ENCODE measurements at places on chromosomes 6 and 20.

DNA sequence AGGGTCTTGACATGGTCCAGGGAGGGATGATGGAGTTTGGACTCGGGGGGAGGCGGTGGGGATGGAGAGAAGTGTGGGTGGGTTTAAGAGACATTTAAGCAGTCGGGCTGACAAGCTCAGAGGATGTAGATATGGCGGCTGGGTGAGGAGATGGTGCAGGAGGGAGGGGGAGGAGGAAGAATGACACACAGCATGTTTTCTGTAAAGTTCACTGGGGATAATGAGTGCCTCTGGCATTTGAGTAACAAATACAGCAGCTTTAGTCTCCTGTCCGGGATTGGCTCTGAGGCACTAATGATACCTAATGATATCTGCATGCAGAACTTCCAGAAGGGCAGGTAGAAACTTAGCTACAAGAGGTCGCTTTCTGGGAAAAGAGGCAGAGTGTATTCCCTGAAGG, 107.8 kb downstream of the DHX35 start:
- DNase-seq: no peak

- DNase-seq: no peak
Observed at GRCh38 chr6:39517756-39518155, 195.3 kb upstream of the KCNK16 start.

DNA sequence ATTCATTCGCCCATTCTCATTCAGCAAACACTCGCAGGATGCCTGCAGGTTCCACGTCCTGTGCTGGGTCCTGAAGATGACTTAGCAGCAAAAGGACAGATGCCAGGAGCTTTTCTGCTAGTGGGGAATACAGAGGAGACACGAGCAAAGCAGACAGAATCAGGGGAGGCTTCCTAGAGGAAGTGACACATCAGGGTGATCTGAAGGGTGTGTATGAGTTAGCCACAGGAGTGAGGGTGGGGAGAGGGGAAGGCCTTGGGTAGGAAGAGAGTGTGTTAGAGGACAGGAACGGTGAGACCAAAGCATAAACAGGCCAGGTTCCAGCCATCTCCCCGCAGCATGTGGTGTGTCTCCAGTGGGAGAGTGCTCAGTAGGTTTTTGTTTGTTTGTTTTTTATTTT, 73.4 kb upstream of the GTSF1L start:
- DNase-seq: no peak

DNA sequence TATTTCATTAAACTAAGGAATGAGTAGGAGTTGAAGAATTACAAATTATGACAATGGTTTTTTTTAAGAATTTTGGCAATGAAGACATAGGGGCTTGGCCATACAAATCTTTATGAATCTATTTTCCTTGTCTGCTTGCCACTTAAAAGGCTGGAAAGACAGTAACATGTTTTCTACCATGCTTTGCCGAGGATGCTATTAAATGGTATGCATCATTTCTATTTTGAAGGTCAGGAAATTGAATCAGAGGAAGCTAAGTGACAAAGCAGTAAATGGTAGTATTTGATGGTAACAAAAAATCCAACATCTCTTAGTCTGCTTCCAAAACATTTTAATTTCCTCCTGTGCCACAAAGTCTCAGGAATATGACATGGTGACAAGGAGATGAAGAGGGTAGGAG, 287.2 kb downstream of the RFPL4B start:
- no peak for DNase-seq

GRCh38 chr6:139927236-139927635, 552.8 kb upstream of the CITED2 start:
- no peak for DNase-seq

- DNase-seq: no peak
Observed at GRCh38 chr20:3238616-3239025, 369 bp downstream of the SLC4A11 start.

DNA sequence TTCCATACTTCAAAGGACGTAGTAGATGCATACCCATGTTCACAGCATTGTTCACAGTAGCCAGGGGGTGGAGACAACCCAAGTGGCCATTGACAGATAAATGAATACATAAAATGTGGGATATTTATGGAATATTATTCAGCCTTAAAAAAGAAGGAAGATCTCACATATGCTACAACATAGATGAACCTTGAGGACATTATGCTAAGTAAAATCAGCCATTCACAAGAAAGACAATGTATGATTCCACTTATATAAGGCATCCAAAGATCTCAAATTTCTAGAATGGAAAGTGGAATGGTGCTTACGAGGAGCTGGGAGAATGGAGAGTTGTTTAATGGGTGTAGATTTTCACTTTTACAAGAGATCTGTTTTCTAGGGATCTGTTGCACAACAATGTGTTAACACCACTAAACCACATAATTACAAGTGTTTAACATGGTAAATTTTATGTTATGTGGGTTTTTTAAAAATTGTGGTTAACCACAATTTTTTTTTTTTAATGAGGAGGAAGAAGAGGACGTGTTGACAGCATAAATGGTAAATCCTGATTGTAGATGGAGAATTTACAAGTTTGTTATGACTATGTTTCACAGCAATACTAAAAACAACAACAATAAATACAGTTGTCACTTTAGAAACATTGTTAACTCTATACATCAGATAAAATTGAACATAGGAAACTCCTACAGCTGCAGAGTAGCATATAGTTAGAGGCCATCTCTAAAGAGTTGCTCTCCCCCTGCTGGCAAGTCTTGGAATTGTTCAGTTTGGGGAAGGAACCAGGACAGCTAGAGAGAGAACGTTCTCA, 41.6 kb downstream of the CCN2 start:
- DNase-seq: peak; percentile 64

DNA sequence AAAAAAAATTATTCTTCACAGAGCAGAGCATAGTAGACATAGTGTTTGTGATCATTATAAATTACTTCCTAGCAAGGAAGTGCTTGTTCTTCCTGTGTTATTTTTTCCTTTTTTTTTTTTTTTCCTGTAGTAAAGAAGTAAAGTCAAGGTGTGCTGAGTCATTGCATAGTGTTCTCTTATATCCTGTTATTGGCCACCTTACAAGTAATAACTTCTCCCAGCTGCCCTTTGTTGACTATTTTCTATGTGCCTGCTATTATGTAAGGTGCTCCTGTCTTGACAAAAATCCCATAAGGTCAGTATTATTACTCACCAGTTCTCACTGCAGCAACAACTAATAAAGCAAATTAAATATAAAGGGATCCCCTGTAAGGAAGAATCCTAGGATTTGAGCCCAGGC, 195.3 kb downstream of the GJA1 start:
- DNase-seq: no peak

- peak; percentile 48 for DNase-seq
Observed at GRCh38 chr20:46089167-46089416, 670 bp downstream of the NCOA5 start.

DNA sequence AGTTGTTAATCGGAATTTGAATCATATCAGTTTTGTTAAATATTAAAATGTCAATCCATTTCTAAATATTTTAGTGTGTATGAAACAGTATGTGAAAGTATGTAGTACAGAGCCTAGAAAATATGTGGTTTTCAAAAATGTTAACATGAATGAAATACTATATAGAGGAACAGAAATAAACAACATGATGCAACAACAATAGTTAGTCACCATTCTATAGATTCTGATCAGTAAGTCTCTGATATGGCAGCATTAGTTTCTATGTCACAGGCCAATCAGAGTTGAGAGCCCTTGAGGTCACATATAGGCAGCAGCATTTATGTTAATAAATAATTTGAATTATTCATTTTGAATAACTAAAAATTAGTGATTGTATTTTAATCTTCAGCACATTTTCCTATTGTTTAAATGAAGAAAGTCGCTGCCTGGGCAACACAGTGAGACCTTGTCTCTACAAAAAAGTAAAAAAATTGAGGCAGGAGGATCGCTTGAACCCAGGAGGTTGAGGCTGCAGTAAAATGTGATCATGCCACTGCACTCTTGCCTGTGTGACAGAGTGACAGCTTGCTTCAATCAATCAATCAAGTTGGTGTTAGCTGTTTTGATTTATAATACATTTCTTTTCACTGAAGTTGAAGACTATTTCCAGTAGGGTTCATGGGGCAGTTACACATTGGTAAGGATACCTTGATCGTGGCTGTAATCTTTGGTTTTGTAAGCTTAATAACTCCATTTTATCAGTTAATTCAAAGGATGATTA, 11.5 kb upstream of the MAP3K7 start:
- DNase-seq: no peak

GRCh38 chr6:74277777-74278186, 581.8 kb downstream of the CD109 start:
- DNase-seq: peak; percentile 48

DNA sequence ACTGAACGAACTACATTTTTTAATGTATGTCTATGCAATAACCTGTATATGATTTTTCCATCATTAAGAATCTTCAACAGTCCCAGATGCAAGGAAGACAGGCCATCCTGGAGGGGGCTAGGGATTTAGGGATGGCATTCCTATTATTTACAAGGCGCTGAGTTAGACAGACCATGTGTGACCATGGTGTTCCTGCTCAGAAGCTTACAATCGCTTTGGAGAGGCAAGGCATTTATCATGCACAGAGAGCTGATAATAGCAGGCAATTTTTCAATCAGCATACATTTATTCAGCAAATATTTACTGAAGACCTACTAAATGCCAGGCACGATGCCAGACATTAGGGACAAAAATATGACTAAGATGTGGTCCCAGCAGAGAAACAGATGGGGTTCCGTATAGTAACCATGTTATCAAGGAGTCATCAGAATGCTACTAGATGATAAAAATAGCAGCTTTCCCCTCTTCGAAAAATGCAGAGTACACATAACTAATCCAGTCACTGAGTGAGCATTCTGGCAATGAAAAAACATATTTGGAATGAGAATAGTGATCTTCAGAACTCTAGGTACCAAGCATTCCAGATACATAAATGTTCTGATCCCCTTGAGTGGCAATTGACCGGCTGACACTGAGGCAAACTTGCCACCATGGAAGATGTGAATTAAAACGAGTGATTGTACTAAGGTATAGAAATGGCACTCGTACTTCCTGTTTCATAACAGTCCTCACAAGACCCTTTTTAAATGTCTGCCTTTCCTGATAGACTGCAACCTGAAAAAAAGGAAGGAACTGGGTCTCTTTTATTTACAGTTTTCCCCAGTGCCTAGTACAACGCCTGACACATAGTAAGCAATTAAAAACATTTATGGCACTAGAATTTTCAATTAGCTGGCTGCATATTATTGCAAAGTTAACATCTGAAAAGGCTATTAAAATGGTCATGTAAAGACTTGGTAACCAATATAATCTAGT, 135.7 kb downstream of the ATXN1 start:
- peak; percentile 16 for DNase-seq

- peak; percentile 49 for DNase-seq
Observed at GRCh38 chr6:132499757-132500156, 13.2 kb downstream of the STX7 start.

- DNase-seq: no peak
Observed at GRCh38 chr20:35697696-35698297, 1.4 kb downstream of the NFS1 start.

DNA sequence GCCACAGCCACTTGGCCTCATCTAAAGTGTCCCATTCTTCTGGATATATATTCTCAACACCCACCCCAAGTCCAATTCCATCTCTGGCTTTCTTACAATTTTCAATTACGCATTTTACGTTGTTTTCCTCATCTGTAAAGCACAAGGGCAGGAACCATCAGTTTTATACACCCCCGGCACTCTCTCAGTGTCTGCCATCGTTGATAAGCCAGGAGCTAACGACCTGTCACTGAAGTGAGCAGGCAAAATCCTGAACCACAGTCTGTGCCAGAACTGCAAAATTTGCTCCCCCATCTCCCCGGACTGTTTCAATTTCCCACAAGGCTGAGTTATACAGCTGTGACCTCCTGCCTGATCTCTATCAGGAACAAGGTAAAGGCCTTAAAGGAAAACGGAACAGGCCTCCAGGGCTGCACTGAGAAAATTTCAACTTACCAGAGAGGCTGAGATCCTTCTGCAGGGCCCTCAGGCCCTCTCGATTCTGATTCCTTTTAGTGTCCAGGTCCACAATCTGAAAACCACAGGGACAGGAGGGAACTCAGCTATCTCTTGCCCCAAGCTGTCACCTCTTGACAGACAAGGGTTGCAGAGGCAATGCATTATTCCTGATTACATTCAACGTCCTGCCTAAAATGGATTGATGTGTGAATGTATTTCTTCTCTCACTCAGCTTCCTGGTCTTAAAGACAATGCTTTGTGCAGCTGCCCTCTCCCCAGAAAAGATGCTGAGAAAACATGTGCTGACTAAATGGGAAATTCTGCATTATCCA, 1.8 kb downstream of the PDRG1 start:
- no peak for DNase-seq

GRCh38 chr6:12578751-12579150, 137.8 kb upstream of the PHACTR1 start:
- DNase-seq: no peak

DNA sequence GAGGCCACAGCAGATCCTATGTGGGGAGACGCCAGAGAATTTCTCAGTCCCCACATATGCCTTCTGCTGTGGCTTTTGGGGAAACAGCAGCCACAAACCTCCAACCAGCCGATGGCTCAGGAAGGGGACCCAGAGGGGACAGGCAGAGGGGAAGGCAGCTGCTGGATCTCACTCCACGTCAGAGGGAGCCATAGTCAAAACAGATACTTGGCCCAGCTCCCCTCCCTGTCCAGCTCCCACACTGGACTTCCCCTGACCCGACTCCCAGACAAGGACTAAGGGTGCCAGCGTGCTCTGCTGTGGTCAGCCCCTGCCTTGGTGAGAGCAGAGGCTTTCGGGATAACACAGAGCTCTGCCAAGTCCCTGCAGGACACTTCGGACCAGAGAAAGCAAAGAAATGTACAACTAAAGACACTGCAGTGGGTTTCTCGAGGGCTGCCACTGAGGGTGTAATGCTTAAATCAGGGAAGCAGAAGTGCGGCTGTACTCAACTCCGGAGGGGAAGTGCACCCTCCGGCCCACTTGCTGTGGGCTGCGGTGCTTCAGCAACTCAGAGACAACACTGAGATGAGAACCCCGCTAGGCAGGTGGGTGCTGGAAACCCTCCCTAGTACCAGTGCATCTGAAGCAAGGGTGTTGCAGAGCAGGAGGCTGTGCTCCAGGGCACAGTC, 47.2 kb downstream of the RRBP1 start:
- no peak for DNase-seq

- no peak for DNase-seq
Observed at GRCh38 chr20:21106171-21107017, at the start of gene LINC00237. Gene LINC00237 (minus strand): TSS chr20:21106358.

DNA sequence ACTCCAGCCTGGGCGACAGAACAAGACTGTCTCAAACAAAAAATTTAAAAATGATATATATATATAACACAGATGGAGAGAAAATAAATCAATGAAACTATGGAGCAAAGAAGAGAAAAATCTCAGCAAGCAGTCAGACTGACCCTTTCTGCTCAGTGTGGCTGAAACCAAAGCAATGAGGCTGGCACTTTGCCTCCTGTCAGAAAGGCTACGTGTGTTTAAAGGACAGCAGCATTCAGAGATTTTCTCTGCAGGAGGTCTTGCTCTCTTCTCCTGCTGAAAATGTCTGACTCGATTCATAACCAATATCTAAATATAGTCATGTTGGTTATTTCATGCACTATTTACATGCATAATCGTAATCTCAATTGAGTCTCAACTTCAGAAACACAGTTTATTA, 527.0 kb upstream of the JARID2 start:
- no peak for DNase-seq

GRCh38 chr6:145139140-145139850, 596.0 kb downstream of the EPM2A start:
- DNase-seq: no peak
